ENCODE measurements at places on chromosomes 2 and 18. TPM values are rescaled to one million over a fixed set of nuclear protein-coding genes. Genes with fewer than 3 reads are reported as not detected.

Gene SERPINB4
- not detected for total RNA-seq

Gene AMER3
- total RNA-seq = 26.8 TPM

Gene ABCG8
- 0.74 TPM for total RNA-seq

Gene LRATD1
- total RNA-seq = 17.5 TPM

Gene CRYGD
- total RNA-seq = 1.2 TPM

Gene NT5C1B
- total RNA-seq = not detected

Gene MLPH
- 0.98 TPM for total RNA-seq

Gene NAT8
- total RNA-seq = not detected

Gene TANC1
- 5.9 TPM for total RNA-seq

Gene SERPINB5
- 0.49 TPM for total RNA-seq
